ELF-1 (cell line): ENCODE measurements at places on chromosomes 4 and X.

GRCh38 chr4:38762560-38762959, 20.2 kb downstream of the TLR10 start:
- DNase-seq: no peak

DNA sequence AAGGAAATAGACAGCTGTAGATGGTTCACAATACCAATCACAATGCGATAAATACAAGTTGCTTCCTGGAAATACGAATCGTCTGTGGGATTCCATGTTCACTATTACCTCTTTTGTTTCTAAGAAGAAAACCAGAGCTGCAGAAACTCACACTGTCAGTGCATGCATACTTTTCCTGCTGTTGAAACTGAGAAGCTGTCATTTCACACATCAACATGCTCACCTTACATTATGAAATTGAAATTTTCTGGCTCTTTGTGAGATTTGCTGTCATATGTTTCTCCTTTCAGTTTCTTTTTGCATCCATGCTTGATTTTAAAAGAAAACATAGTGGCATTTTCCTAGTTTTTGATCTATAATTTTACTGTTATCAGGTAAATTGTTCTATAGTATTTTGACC, 418.3 kb upstream of the HTR2C start:
- DNase-seq: no peak

DNA sequence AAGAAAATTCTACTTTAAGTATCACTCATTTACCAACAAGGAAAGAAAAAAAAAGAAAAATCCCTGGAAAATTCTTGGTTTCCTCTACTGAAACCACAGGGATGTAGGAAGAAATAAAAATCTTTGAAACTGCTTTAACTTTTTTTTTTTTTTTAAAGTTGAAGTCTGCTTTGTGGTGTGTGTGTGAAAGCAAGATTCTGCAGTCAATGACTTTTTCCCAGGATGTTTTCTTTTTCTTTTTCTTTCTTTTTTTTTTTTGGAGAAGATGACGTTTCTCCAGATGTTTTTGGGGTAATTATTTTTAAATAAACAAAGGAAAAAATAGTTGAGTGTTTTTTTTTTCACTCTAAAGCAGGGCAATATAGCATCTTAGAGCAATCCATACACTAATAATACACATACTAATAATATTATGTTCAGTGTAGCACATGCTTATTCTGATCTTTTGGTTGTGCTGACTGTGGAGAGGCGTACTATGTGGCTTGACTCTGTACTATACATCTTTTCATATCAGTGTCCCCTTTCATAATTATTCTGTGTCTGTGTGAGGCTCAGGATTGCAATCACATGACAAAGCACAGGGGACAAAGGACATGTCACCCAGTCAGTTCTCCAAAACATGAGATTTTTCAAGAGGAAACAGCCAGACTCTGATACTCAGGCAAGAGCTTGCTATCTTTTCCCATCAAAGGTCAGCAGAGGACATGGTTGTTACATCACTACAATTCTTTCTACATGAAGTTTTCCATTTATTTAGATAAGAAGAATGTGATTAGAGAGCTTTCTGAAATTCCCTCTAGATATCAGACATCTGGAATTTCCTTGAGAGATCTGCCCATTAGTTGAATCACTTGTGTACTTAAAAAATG, 111.0 kb downstream of the PDE5A start:
- no peak for DNase-seq

- peak; percentile 8 for DNase-seq
Measured at GRCh38 chr4:70183168-70183939, 12.2 kb upstream of the ODAM start.

DNA sequence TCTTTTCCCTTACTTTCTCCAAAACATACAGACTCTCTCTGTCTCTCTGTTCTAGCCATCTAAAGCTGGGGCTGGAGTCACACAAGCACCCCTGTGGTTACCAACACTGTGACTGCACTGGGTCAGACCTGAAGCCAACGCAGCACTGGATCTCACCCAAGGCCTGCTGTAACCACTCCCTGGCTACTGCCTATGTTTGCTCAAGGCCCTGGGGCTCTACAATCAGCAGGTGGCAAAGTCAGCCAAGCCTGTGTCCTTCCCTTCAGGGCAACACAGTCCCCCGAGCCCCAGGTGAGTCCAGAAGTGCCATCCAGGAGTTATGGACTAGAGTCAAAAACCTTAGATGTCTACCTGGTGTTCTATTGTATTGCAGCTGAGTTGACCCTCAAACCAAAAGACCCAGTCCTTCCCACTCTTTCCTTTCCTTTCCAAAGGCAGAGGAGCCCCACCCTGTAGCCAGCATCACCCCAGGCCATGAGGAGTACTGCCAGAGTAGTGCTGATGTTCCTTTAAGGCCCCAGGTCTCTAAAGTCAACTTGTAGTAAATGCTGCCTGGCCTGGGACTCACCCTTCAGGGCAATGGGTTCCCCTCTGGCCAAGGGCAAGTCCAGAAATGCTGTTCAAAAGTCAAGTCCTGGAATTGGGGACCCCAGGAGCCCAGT, 58.8 kb upstream of the RAP2C start:
- DNase-seq: no peak

DNA sequence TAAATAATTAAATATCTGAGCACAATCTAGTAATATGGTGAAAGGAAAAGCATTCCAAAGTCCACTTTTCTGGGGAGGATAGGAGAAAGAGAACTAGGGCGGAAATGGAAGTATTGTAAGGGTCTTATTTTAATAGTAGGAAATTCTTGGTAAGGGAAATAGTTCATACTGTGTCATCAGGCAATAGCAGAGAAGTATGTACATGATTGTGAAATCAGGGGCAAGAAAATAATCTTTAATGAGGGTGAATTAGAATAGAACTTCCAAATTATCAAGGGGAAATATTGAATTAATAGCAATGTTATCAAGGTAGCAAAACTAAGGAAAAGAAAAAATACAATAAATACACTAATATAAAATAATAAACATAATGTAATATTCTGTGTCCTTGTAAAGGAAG, 14.8 kb downstream of the GIMD1 start:
- DNase-seq: no peak

DNA sequence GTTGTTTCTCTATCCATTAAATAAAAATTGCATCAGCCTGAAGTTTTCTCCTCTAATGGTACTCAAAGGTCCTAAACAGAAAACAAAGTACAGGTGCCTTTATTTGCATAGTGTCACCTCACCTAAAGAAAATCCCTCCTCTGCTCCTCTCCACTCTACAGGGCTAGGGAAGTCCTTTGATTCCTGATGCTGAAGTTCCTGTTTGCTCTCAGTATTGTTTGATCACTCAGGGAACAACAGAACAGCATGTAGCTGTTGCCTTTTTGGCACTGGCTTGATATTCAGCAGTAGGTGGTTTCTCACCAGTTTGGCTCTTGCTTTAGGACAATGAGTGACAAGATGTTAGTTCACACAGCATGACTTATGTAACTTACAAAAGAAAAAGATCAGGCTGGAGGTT, 156.2 kb upstream of the SLC7A11 start:
- DNase-seq: peak; percentile 54

DNA sequence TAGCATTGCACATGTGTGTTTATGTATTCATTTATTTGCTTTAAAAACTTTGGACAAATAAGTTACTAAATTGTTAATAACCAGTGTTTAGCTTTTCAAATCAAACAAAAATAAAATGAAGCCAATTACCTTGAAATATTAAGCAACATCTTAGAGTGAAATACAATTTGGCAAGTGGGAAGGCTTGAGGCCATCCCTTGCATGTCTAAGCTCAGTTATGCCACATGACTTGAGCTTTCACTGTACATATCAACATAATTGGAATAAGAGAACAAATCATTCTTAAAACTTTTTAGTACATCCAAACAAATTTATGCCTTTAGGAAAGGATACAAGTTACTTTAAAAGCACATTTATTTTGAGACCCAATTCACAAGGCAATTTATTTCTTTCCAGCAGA, 640.6 kb downstream of the SPRY1 start:
- DNase-seq: no peak

GRCh38 chr4:82388405-82388804, 14.6 kb upstream of the HNRNPD start:
- no peak for DNase-seq

GRCh38 chrX:49278081-49278480, 8.5 kb downstream of the PPP1R3F start:
- no peak for DNase-seq

- DNase-seq: no peak
Measured at GRCh38 chr4:165248102-165248501, 40.7 kb downstream of the KLHL2 start.
